Right ventricle myocardium inferior (tissue), 1 donor: ENCODE measurements at places on chromosomes 4 and X.

DNA sequence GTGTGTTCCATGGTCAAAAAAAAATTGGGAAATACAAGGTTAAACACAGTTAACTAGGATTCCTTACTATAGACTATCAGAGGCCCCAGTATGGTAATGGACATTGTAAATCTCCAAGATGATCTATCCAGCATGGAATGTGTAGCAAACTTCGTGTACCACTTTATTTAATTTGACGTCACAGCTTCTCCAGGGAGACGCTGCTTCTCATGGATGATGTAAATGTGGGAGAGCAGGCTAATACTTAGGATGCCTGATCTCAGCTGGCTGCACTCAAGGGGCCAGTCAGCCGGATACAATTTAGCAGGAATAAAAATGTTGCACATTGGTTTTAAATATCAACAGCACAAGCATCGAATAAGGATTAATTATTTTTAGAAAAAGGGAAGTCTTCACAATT, 111.7 kb upstream of the HPF1 start:
- no peak for DNase-seq

- DNase-seq = no peak
Observed at GRCh38 chrX:120453985-120454384, 15.1 kb downstream of the LAMP2 start.

DNA sequence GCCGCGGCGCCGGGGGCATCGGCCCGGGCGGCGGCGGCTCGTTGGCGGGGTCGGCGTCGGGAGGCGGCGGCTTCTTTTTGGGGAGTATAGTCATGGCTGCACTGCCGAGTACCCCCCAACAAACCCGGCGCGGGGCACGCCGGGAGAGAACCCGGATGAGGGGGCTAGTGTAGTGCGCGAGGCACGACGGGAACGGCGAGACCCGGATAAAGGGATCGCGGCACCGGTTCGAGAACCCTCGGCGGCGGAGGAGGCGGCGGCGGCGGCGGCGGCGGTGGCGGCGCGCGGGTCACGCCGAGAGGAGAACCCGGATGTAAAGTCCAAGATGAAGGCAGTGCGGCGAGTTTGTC, at the start of gene OTUD5:
OTUD5 (minus strand) TSS at position 131 of the 350 bp plus-strand sequence; CDS start at position 94, 37 bp downstream.
- DNase-seq = peak; percentile 74

GRCh38 chrX:16920075-16920474, 26.4 kb upstream of the REPS2 start:
- DNase-seq = no peak

- no peak for DNase-seq
Observed at GRCh38 chrX:53048169-53049126, at the start of gene GPR173. TSS of gene GPR173 (plus strand) at chrX:53048789. CDS start at chrX:53076622, 27,833 bp downstream.

DNA sequence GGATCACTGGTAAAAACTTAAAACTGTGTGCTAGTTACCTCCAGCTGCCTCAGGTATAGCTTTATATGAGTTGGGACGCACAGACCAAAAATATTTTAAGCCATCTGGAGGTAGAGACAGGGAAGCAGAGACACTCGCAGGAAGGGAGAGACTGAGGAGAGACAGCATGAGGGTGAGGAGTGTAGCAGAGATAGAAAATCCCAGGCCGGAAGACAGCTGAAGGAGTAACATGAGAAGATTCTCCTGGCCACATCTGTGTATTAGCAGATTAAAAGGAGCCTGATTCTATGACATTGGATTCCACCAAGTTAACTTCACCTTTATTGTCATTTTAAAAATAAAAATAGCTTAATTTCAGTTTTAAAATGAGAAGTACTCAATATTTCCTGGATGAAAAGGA, 84.3 kb downstream of the PDLIM5 start:
- DNase-seq = no peak

GRCh38 chrX:34839451-34839850, 103.1 kb upstream of the FAM47B start:
- no peak for DNase-seq

DNA sequence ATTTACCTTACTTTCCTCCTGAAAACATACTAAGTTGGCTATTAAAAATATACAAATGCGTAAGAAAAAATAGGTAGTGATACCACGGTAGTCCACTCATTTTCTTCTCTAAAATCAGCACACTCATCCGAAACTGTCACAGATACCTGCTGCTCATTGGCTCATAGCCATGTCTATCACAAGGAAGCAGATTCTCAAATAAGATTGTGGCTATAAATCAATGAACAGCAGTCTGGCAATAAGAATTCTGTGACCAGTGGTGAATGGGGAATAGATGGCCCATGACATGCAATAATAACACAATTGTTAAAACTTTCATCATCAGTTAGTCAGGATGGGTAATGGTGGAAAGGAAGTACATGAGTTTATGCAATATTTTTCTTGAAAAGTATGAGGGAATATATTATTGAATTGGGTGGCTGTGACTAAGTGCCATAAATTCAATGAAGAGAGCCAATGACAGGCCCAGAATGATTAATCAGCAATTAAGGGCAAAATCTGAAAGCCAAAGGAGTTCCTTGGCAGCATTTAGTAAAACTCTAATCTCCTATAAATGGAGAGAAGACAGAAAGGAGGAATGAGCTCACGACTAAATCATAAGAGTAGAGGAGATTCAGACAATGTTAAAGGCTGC, 202.3 kb upstream of the NEIL3 start:
- DNase-seq = no peak

GRCh38 chrX:64395568-64395929, 297 bp upstream of the MTMR8 start:
- no peak for DNase-seq

GRCh38 chrX:138026211-138026610, 460.3 kb downstream of the ZIC3 start:
- no peak for DNase-seq

DNA sequence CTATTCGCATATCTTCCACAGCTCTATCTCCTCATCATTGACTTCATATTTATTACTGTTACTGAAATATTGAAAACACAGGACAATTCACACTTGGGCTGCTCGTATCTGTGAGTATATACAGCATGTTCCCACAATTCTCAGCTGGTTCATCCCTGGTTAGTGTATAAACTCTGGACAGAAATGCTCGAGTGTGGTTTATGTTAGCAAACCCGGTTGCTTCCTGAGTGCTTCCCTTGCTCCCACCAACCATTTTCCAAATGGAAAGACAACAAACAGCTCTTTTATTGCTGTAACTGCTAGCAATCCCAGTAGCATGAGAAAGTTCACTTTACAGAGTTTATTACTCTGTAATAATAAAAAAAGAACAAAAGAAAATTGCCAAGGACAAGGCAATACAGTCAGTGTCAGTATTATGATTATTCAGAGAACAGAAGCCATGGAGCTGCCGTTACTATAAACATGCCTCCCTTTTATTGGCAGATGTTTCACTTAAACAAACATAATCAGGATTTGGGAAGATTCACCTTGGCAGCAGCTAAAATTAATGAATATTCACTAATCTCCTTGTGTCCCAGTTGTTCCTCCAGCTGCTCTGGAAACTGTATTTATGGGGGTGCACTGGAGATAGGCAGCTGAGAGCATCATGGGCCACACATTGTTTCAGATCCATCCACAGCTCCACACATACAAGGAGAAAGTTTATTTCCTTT, 134.1 kb upstream of the GUCY1A1 start:
- no peak for DNase-seq

DNA sequence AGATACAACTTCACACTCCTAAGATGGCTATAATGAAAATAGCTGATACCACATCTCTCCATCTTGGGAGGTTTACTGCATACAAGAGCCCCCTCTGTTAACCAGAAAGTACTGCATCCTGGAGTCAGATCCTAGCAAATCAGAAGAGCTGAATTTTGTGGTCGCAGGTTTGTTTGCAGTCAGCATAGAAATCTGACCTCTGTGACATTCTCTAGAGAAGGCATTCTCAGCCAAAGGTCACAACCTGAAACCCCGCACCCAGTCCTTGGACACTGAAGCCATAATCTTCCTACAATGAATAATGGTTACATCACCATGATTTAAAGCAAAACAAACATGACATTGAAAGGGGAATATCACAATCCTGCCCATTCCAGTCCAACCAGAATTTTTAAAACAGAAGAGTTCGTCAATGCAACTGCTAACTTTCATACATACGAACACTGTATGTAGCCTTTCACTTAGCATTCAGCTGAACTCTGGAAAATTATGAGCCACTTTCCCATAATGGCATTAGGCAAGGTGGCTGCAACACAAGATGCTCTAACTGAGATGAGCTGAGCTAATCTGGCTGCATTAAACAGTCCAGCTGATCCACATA, 17.6 kb downstream of the HS6ST2 start:
- no peak for DNase-seq

- no peak for DNase-seq
Observed at GRCh38 chr4:124278477-124278876, 434.1 kb downstream of the ANKRD50 start.

GRCh38 chr4:17761062-17761461, 20.4 kb downstream of the FAM184B start:
- no peak for DNase-seq

- DNase-seq = no peak
Observed at GRCh38 chrX:9897761-9898161, 69.4 kb upstream of the CLDN34 start.

- DNase-seq = no peak
Observed at GRCh38 chrX:37926700-37927099, 79.3 kb upstream of the DYNLT3 start.

- DNase-seq = no peak
Observed at GRCh38 chr4:10963958-10964703, 279.6 kb upstream of the CLNK start.

DNA sequence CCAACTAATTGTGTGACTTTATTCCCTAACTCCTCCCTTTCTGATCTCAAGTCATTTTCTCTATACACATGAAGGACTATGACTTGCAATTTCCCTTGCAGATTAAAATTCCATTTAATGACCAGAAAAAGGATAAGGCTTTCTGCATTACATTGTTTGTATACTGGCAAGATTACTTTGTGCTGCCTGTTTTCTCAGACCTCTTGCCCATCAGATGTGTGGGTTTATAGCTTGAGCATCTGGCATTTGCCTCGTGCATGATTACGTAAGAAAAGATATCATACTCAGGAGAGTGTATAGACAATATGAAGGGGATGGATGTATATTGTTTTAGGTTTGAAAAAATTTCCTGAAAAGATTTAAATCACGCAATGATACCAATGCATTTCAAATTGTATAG, 593.8 kb upstream of the SLIT2 start:
- DNase-seq = no peak

- no peak for DNase-seq
Observed at GRCh38 chr4:76365636-76366035, 55.3 kb downstream of the CCDC158 start.

- no peak for DNase-seq
Observed at GRCh38 chrX:66553973-66554372, 84.9 kb downstream of the EDA2R start.

DNA sequence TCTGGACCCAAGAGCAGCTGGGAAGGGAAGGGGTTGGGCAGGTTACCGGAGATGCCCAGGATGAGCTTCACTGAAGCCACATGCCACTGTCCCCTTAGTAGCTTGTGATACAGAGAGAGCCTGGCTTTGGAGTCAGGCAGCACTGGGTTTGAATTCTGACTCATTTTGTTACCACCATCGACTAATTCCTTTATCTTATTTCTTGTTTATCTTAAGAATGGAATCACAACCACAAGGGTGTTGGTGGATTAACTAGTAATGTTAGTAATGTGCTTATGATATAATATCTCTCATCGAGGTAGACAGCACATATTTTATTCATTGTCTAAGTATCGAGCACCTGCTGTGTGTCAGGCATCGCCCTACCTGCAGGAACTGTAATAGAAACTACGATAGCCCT, 17.7 kb upstream of the STX18 start:
- no peak for DNase-seq

GRCh38 chr4:1250921-1251772, 2.2 kb upstream of the CTBP1 start:
- DNase-seq = peak; percentile 55
